Frontal cortex (tissue), 4 donors: ENCODE measurements at places on chromosomes 3 and 15. TPM values are rescaled to one million over a fixed set of nuclear protein-coding genes. Genes with fewer than 3 reads are reported as not detected.

Gene SYNPR
- 119 TPM for total RNA-seq

Gene RASGRF1
- total RNA-seq, result 4.5 TPM

GRCh38 chr3:23650371-23651140 lies 155.2 kb upstream of the UBE2E1 start:
- DNase-seq, result no peak

DNA sequence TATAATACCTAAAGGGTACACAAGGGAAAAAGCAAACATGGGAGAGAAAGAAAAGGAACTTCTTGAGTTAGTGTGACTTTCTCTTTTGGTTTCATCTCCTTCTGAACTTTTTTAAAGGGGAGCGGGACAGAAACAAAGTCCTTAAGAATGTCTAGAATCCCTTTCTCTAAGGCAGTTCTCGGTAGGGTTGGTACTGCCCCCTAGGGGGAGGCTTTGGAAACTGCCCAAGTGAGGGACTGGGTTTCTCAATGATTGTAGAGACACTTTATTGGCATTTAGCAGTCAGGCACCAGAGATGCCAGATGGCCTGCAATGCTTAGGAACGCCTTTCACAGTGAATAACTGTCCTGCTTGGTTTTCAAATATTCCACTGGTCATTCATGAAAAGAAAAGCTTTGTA lies 172.7 kb downstream of the WDR72 start:
- no peak for DNase-seq

Gene SCAMP5
- total RNA-seq, result 42.8 TPM

Gene GPR87
- not detected for total RNA-seq

DNA sequence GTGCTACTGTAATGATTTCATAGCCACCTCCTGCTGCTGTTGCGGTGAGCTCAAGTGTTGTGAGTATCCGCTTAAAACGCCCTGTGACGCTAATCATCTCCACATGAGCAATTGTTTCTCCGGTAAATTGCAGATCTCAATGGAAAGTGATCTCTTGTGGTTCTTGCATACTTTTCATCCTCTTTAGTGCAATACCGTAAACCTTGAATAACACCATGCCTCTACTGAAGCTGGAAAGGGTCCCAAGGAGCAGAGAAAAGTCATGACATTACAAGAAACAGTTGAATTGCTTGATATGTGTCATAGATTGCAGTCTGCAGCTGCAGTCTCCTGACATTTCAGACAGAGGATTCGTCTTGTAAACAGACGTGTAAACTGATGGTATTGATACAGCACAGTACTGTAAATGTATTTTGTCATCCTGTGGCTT lies 6.0 kb upstream of the CEMIP start:
- no peak for DNase-seq

Gene STRIT1
- 0.82 TPM for total RNA-seq

GRCh38 chr3:126464997-126465396 lies 10.7 kb downstream of the ZXDC start:
- no peak for DNase-seq

DNA sequence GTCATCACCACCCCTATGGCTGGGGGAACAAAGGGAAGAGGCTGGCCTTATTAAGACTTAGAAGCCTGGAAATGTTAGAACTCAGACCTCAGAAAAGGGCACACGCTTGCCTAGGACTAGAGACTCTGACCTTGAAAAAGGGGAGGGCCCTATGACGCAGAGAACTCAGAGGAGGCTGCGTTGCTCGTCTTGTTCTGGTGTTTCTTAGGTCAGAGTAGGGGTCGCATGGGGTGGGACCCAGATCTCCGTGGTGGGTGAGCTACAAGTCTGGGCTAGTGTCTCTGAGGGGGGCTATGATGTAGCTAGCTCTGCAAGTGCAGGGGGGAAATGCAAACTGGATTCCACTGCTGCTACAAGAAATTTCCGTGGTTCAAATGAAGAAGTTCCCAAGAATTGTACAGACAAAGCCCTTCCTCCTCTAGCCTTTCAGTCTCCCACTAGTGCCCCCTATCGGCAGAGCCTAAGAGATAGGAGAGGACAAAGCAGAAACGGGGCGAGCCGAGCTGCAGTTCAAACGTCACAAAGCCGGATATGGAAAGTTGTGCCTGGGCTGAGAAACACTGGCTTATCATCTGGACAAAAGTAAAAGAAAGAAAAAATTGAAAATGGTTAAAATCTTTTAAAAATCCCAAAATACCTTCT lies 392.9 kb upstream of the ROBO2 start:
- DNase-seq, result no peak

GRCh38 chr3:10457560-10457959 lies 47.8 kb downstream of the ATP2B2 start:
- no peak for DNase-seq

Gene TM4SF18
- 3.7 TPM for total RNA-seq

GRCh38 chr3:178741020-178741419 lies 204.8 kb downstream of the KCNMB2 start:
- no peak for DNase-seq

DNA sequence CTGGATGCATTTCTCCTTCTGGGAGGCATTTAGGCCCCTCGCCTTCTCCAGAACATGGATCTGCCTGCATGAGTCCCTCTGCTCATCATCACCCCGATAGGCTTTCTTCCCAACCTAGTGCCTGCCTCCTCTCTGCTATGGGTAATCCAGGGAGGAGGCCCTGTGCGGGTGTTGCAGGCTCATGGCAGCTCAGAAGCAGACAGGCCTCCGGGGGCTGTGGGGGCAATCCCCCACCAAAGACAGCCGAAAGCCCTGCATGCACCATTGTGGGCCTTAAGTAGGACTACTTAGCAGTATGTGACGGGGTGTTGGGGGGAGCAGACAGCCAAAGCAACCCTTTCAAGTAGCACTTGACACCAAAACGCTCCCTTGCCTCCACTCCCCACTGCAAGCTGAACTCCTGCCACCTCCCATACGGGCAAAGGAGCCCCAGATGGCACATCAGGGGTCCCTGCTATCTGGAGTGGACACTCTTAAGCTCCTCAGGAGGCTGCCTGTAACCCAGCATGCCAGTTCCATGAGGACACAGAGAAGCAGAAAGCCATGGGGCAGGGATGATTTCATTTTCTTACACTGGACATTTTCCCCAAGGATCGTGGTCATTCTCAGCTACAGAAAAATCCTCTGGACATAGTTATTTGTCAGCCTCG lies 98.8 kb upstream of the HACD2 start:
- no peak for DNase-seq

Gene CCK
- total RNA-seq, result 54.6 TPM

GRCh38 chr3:114476511-114476910 lies 182.7 kb downstream of the TIGIT start:
- DNase-seq, result no peak

- no peak for DNase-seq
Observed at GRCh38 chr15:67897646-67898339, 57.9 kb upstream of the RNU6-1 start.

Gene KBTBD13
- not detected for total RNA-seq

DNA sequence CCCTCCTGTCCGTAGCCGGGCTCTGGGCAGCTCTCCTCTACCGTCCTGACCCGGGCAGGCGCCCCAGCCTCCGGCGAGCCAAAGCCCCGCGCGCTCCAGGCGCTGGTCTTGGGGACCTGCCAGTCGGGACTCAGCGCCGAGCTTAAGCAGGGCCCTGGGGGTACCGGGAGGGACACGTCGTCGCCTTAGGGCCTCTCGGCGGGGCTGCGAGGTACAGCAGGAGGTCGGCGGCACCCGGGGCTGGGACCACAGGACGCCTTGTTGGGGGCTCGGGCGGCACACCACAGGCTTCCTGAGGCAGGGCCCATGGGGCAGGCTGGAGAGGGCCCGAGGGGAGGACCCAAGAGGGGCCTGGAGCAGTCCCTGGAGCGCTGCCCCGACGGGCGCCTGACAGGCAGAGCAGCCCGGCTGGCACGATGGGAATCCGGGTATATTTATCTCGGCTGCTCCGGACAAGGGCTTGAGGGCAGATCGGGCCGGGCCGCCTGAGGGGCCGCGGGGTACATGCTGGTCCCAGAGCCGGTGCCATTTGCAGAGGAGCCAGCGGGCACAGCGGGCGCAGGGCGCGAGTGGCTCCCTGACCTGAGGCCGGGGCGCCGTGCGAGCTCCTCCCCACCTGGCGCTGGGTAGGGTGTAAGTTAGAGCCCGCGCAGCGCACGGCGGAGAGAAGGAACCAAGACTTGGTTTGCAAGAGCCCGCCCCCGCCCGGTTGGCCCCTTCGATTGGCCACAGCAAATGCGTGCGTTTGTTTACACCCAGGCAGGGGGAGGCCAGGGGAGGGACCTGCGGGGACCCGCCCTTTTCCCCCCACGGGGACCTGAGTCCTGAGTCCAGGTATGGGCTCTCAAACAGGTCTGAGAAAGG lies 574 bp downstream of the SLC38A3 start:
- peak; percentile 52 for DNase-seq

GRCh38 chr3:73324203-73325155 lies 263.0 kb downstream of the EBLN2 start:
- DNase-seq, result no peak

DNA sequence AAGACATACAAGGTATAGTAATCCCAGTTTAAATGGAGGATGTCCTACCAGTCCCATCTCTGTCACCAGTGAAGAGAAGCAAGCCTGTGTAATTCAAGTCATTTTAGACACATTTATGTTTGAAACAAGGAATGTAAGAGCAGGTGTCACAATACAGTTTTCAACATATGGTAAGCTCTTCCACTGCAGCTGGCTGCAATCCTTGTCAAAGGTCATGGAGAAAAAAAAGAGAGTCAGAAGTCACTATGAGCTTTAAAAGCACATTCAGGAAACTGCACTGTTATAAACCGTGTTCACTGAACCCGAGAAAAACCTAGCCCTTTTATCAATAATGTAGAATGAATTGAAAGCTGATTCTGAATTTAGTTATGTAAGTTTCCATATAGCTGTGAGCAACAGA lies 206.4 kb downstream of the NAALADL2 start:
- no peak for DNase-seq

DNA sequence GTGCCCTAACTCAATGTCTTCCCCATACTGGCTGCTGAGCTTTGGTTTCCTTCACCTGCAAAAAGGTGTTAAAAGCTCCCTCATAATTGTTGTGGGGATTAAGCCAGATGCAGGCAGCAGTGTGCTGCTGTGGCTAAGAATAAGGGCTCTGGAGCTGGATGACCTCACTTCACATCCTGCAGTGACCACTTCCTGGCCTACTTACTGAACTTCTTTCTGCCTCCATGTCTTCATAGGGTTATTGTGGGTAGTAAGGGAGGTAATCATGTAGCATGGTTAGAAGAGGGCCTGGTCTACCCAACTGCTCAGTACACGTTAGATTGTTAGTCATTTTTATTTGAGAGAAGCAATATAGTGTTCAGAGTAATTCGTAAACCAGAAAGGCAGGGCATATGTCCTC lies 18.4 kb downstream of the GYG1 start:
- no peak for DNase-seq

- DNase-seq, result no peak
Observed at GRCh38 chr15:82846621-82847020, 37.2 kb downstream of the WHAMM start.

DNA sequence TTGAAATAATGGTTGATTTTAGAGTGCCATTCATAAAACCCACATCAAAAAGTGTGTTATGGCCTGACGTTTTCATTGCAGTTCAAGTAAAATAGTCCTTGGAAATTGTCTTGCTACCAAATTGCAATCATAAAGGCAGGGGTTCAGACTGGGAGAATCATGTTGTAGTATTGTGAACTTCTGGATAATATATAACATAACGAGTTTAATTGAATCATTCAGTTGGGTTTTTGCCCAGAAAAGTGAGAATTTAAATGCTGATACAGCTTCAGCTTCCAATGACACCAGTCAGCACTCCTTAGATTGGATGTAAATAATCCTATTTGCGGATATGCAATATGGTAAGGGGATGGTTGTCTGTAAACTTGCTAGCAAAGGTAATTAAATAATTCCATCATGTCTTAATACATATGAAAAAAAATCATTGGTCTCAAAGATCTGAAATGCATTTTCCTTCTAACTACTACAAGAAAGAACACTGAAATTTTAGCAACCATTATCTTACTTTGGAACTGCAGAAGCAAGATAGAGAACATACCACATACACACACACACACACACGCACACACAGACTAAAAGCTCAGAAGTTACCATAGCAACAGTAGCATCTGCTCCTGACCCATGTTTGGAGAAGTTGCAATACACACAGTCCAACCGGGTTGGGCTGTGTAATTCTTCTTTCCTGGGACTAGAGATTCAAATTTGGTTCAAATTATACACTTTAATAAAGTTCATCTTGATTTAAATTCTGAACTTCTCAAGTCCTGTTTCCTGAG lies 686.2 kb upstream of the NR2F2 start:
- DNase-seq, result no peak

DNA sequence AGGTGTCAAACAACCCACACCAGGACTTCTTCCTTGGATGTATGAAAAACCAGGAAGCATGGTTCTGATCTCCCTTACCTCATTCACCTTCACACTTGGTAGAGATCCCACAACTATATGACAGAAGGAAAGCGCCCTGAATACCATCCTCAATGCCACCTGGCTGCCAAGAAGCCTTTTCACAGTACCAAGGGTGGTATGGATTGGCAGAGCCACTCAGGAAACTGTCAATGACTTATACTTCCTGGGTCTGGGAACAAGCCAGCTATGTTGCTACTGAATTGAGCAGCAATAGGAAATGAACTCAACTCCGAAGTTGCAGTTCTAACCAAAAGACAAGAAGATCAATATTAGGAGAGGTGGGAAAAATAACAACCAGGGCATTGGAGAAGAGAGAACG lies 72.5 kb upstream of the PSMD6 start:
- DNase-seq, result no peak

DNA sequence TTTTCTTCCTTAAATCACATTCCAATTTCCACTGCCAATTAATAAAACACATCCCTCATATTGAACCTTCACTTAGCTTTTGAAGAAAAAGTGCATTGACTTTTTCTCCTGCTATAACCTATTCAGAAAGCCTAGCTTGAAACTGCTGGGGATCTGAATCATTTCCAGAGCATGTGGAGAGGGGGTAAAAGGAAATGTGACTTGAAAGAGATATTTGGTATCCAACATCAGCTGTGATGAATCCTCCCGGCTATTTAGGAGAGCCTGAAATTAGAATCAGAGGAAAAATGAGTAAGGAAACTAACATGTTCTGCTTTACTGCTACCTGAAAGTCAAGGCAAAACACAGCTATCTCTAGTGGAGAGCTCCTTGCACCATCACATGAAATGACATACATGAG lies 2.6 kb upstream of the GNB5 start:
- no peak for DNase-seq

GRCh38 chr3:196684548-196685407 lies 27.3 kb downstream of the CEP19 start:
- peak; percentile 51 for DNase-seq

Gene UTS2B
- 0.41 TPM for total RNA-seq

DNA sequence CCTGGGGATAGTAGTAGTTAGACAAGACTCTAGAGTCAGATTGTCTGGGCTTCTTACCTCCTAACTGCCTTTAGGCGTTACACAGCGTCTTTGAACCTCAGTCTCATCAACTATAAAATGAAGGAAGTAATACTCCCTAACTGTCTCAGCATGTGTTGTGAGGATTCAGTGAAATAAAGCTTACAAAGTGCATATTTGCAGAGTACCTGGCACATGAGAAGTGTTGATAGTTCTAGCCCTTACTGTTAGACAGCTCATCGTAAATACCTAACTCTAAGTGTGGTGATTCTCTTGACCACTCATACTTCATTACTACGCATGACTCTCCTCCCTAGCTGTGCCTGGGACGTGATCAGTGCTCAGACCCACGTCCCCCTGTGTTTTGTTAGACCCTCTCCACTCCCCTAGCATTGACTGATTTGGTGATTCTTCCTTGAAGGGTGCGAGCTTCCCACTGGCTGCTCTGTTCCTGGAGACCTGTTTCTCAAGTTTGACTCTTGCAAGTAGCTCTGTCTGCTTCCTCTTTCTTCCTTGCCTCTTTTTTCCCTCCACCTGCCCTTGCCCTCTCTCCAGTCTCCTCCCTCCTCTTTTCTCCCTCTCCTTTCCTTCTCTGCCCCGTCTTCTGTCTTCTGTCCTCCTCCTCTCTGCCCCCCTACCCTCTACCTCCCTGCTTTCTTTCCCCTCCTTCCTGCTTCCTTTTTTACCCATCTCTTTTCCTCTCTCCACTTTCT lies 124.2 kb downstream of the SLC25A26 start:
- DNase-seq, result no peak
